ENCODE measurements at places on chromosomes 11 and 22.

DNA sequence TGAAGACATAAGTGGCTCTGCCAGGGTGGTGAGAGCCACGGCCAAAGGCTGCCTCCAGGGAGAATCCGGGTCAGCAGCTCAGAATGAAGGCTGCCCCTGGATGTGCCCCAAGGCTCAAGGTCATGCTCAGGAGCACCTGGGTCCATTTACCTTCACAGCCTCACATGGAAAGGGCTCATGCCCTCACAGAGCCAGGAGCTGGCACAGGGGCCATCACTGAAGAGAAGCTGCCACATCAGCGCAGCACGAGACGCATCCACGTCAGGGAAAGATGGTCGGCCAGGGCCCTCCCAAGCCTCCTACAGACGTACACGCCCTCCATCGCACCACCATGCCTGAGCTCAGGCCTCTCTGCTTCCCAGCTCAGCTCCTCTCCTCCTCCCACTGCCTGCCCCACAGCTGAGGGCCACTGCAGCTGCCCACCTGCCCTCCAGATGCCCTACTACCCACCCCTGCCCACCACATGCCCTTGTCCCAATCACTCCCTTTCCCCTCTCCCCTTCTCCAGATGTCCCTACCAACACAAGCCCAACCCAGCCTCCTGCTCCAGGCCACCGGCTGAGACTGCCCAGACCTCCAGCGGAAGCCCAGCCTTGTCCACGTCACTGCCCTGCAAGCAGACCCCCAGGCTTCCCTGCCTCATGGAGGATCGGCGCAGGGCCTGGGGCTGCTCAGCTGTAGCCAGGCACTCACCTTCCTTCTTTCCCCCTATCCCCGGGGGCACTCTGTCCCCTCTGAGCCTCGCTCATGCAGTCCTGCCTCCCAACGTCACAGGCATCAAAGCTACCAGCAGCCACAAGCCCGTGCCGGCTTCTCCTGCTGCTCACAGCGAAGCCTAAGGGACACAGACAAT lies 144.1 kb downstream of the SHANK2 start:
- DNase-seq = no peak

DNA sequence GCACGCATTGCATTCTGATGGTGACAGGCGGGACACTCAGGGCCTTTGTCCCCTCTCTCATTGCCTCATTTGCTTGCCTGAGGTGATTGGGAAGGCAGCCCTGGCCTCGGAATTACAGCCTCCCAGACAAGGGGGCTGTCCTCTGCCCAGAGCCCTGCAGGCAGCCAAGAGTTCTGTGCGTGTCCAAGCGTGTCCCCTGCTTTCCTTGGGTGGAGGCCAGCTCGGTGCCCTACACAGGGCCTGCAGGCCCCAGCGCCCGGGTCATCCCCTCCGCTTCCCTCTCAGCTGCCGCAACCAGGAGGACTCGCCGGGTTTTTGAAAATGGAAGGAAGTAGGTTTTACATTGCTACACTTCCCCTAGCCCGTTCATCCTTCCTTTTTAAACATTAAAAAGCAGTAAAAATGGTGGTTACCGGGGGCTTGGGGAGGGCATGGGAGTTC lies 1.9 kb downstream of the GRAMD4 start:
- DNase-seq = no peak

- no peak for DNase-seq
These were observed 5.4 kb downstream of the SCGB1C1 start for GRCh38 chr11:198236-198806.

DNA sequence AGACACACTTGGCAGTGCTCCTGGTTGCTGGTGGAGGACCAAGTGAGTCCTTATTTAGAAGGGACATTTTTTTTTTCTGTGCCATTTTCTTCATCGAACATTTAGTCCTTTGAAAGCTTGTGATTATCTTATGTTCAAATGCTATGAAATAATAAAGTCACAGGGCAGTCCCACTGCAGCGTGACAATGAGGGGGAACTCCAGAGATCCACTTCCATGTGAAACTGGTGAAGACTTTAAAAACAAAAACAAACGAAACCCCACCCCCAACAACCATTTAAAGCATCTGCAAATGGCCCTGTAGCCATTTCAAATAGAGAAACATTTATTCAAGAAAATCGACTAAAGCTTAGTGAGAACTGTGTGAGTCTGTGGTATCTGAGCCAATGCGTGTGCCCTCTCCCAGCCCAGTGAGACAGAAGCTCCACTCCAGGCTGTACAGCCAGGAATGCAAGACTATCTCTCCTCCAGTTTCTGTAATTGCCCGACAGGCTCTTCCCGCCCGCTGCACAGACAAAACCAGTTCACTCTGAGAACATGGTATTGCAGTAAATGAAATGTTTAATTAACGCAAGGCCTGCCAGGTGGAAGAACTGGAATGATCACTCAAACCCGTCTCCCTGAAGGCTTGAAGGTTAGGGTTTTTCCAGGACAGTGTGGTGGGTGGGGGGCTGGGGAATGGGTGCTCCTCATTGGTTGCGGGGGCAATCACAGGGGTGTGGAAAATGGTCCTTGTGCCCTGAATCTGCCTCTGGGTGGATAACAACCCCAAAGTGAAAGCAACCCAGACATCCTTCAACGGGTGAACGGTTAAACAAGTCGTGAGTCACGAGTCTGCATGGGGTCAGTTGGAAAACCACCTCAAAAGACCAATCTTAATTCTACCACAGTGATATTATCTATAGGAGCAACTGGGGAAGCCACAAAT lies 8.4 kb downstream of the KRTAP5-6 start:
- DNase-seq = no peak

GRCh38 chr11:3189196-3189843 lies 24.2 kb upstream of the OSBPL5 start:
- no peak for DNase-seq

GRCh38 chr11:11533751-11534150 lies 88.1 kb downstream of the GALNT18 start:
- DNase-seq = no peak

GRCh38 chr11:62804310-62805075 lies 747 bp downstream of the NXF1 start:
- no peak for DNase-seq

GRCh38 chr22:42797011-42797410 lies 60.1 kb downstream of the ARFGAP3 start:
- DNase-seq = no peak

- DNase-seq = no peak
These were observed 48.7 kb downstream of the CABIN1 start for GRCh38 chr22:24059793-24060192.
